ENCODE measurements at places on chromosomes 13 and 19.

DNA sequence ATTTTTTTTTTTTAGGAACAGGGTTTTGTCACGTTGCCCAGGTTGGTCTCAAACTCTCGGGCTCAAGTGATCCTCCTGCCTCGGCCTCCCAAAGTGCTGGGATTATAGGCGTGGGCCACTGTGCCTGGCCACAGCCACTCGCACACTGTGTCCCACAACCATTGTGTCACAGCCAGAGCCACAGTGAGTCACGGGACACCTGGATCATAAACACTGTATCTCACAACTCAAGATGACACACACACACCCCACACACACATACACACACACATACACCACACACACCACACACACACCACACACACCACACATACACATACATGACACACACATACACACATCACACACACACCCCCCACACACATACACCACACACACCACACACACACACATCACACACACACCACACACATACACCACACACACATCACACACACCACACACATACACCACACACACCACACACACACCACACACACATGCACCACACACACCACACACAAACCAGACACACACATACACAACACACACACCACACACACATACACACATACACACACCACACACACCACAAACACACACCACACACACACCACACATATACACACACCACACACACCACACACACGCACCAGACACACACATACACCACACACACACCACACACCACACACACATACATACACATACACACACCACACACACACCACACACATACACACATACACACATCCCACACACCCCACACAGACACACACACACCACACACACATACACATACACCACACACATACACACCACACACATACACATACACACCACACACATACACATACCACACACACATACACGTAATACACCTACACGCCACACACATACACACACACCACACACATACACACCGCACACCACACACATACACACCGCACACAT, 16.2 kb downstream of the ELAVL3 start:
- no peak for DNase-seq

- DNase-seq = no peak
Measured at GRCh38 chr19:43739439-43740235, 15.1 kb downstream of the SMG9 start.

DNA sequence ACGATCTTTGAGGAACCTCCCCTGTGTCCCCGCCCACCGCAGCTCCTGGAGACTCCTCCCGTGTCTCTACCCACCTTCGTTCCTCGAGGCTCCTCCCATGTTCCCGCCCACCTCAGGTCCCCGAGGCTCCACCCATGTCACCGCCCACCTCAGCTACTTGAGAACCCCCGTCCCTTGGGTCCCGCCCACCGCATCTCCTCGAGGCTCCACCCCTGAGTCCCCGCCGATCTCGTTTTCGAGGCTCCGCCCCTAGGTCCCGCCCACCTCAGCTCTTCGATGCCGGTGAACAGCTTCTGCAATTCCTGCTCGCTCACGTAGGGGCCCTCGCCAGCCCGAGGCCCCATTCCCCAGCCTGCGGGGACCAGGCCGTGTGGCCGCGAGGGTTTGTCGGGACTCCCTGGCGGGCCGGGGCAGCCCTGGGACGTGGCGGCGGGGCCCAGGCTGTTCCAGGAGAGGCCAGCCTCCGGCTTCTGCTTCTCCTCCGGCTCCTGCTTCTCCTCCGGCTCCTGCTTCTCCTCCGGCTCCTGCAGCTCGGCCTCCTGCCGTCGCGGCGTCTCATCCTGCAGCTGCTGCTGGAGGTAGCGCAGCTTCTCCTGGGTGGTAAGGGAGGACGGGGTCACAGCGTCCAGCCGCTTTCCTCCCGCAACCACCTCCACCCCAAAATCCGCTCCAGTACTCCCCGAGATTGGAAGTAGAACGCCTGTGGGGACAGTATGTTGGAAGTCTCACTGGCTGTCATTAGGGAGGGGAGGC, 16.7 kb downstream of the TSKS start:
- DNase-seq = no peak

DNA sequence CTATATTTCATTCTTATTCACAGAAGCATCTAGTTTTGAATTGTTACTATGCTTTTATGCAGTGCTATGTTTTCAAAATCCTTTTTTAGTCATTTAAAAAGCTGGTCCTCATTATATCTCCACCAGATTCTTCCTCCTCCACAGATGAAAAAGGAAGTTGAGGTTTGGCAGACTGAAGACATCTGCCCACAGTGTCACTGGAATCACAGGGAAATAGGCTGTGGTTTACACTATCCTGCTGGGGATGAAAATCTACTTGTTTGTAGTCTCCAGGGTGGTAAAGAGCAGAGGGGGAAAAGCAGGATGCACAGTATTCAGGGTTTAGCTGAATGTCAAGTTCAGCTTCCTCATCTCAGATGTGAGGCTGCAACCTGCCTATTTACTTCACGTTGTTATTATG, 351.2 kb downstream of the DNAJC15 start:
- DNase-seq = no peak
